GM23338 (cell line): ENCODE measurements at places on chromosomes 5 and 9. TPM values are rescaled to one million over a fixed set of nuclear protein-coding genes. Genes with fewer than 3 reads are reported as not detected.

Gene NTRK2
- not detected in 2 replicates for polyA plus RNA-seq

Gene NMUR2
- 0.10 TPM in 1 of 2 replicates, not detected in the other for polyA plus RNA-seq

Gene ARHGEF39
- 25.2 and 31.0 TPM in 2 replicates for polyA plus RNA-seq

Gene GABRA6
- not detected in 2 replicates for polyA plus RNA-seq

Gene IRGM
- polyA plus RNA-seq, result not detected in 2 replicates

GRCh38 chr9:124934290-124934689 is 6.6 kb downstream of the GOLGA1 start:
- H3K36me3 ChIP-seq, result no peaks in the 10 kb centered on the region
- DNase-seq, result no peak
- no peak overlapping the region for H3K4me3 ChIP-seq
- H3K4me1 ChIP-seq, result no peaks in the 10 kb centered on the region
- no peaks in the 10 kb centered on the region for H3K27me3 ChIP-seq

- no peak for DNase-seq
- no peaks in the 10 kb centered on the region for H3K4me1 ChIP-seq
- H3K27ac ChIP-seq, result no peak overlapping the region
Observed at GRCh38 chr9:138007918-138008841, 130.6 kb downstream of the CACNA1B start.

DNA sequence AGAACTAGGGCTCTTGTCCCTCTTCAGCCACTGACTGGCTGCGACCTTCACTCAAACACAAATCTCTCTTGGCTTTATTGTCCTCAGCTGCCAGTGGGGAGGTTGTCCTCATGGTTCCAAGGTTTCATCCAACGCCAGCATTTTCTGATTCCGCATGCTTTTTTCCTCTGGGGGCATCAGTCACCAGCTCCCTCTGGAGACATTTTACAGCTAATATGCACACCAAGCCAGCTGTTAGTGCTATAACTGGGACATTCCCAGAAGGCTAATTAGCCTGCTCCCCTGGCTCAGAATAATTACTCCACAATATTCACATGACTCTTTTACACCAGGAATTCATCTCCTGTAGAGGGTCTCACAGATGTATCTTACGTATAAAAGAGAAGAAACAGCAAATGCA is 193.6 kb upstream of the ANKRD55 start:
- DNase-seq, result no peak
- no peaks in the 10 kb centered on the region for H3K27me3 ChIP-seq
- H3K27ac ChIP-seq, result no peak overlapping the region
- no peaks in the 10 kb centered on the region for H3K4me1 ChIP-seq

DNA sequence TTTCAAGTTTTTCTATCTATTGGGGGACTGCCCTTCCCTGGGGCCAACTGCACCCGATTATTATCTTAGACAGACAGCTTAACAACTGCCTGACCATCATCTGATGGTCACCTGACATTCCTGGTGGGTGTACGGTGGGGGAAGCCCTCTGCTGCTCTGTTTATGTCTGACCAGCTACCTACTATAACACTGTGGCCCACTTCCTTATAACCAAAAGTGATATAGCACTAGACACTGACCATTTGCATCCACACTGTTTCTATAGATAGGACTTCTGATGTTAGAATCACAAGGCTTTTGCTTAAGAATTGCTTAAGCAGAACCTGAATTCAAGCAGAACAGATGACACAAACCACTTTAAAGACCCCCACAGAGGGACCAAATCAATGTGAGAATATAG is 110.5 kb upstream of the RAI14 start:
- H3K27me3 ChIP-seq, result no peaks in the 10 kb centered on the region
- peaks cover 11% of the 10 kb centered on the region for H3K4me1 ChIP-seq
- no peak overlapping the region for H3K27ac ChIP-seq
- peaks cover 39% of the 10 kb centered on the region for H3K36me3 ChIP-seq
- DNase-seq, result no peak

DNA sequence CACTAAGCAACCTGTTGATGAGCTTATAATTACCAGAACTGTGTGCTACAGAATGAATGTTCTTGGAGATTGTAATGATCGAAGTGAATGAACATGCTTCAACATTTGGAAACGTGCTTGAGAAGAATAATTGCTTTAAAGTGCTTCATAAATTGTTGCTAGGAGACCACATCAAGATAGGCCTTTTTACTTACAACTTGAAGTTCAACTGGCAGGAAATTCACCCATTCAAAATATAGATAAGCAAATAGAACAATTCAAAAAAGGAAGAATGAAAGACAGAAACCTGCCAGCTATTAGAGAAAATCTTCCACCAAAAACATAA is 38.0 kb upstream of the SLC44A1 start:
- DNase-seq, result no peak
- H3K27ac ChIP-seq, result no peak overlapping the region
- H3K36me3 ChIP-seq, result no peaks in the 10 kb centered on the region

DNA sequence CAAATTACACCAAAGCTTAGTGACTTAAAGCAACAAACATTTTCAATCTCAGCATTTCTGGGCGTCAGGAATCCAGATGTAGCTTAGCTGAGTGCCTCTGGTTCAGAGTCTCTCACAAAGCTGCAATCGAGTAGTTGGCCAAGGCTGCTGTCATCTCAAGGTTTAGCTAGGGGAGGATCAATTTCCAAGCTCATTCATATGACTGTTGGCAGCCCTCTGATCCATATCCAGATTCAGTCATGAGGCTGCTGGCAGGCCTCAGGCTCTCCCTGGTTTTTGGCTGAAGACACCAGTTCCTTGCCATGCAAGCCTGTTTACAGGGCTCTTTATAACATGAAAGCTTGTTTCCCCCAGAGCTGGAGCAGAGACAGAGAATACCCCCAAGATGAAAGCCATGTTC is 419.5 kb upstream of the TLE4 start:
- no peak overlapping the region for H3K4me3 ChIP-seq
- DNase-seq, result no peak
- H3K27me3 ChIP-seq, result no peaks in the 10 kb centered on the region
- H3K4me1 ChIP-seq, result no peaks in the 10 kb centered on the region
- no peaks in the 10 kb centered on the region for H3K36me3 ChIP-seq

DNA sequence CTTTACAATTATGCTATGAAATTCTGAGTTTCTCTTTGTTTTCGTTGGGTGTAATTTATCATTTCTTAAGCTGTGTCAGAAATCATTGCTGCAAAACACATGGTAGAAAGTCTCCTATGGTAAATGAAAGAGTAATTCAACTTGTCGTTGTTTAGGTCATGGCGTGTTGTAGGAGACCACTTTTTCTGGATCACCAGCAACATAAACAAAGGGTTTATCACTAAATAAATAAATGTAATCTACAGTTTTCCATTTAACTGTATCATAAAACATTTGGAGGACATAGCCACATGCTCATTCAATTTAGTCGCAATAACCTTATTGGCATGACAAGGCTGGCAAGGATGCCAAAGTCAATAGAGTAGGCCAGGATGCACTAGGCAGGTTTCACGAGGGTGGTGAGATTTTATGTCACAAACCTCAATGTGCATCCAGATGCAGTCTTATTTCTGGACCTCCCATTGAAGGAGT is 154.4 kb upstream of the ERCC6L2 start:
- no peak overlapping the region for H3K27ac ChIP-seq
- no peaks in the 10 kb centered on the region for H3K36me3 ChIP-seq
- H3K27me3 ChIP-seq, result no peaks in the 10 kb centered on the region
- DNase-seq, result no peak
- no peak overlapping the region for H3K4me3 ChIP-seq
- H3K4me1 ChIP-seq, result no peaks in the 10 kb centered on the region

- H3K4me1 ChIP-seq, result peaks cover 5% of the 10 kb centered on the region
- no peaks in the 10 kb centered on the region for H3K27me3 ChIP-seq
- H3K27ac ChIP-seq, result no peak overlapping the region
- no peak overlapping the region for H3K4me3 ChIP-seq
- DNase-seq, result no peak
- no peaks in the 10 kb centered on the region for H3K36me3 ChIP-seq
Observed at GRCh38 chr5:116600876-116601275, 26.3 kb upstream of the SEMA6A start.

- no peak for DNase-seq
- H3K4me3 ChIP-seq, result no peak overlapping the region
- H3K27ac ChIP-seq, result no peak overlapping the region
Observed at GRCh38 chr5:107680799-107681198, 10.1 kb upstream of the EFNA5 start.

GRCh38 chr5:5665225-5666075 is 243.0 kb downstream of the ICE1 start:
- no peak overlapping the region for H3K27ac ChIP-seq
- no peaks in the 10 kb centered on the region for H3K36me3 ChIP-seq
- H3K4me3 ChIP-seq, result no peak overlapping the region
- H3K27me3 ChIP-seq, result no peaks in the 10 kb centered on the region
- H3K4me1 ChIP-seq, result peaks cover 3% of the 10 kb centered on the region; the same call in 1 of the 2 replicates

GRCh38 chr9:99490729-99491128 is 268.6 kb downstream of the SEC61B start:
- DNase-seq, result no peak
- H3K27me3 ChIP-seq, result no peaks in the 10 kb centered on the region
- H3K36me3 ChIP-seq, result no peaks in the 10 kb centered on the region
- H3K4me1 ChIP-seq, result peaks cover 20% of the 10 kb centered on the region
- no peak overlapping the region for H3K4me3 ChIP-seq
